Stimulated activated naive CD8-positive, alpha-beta T cell treated with anti-CD3 and anti-CD28 coated beads, Interleukin-15, amount 100 ng/mL, for 72 hours (primary cell): ENCODE measurements at places on chromosomes 7 and 10.

GRCh38 chr7:157668221-157668883, 331.5 kb downstream of the DNAJB6 start:
- no peak for DNase-seq

DNA sequence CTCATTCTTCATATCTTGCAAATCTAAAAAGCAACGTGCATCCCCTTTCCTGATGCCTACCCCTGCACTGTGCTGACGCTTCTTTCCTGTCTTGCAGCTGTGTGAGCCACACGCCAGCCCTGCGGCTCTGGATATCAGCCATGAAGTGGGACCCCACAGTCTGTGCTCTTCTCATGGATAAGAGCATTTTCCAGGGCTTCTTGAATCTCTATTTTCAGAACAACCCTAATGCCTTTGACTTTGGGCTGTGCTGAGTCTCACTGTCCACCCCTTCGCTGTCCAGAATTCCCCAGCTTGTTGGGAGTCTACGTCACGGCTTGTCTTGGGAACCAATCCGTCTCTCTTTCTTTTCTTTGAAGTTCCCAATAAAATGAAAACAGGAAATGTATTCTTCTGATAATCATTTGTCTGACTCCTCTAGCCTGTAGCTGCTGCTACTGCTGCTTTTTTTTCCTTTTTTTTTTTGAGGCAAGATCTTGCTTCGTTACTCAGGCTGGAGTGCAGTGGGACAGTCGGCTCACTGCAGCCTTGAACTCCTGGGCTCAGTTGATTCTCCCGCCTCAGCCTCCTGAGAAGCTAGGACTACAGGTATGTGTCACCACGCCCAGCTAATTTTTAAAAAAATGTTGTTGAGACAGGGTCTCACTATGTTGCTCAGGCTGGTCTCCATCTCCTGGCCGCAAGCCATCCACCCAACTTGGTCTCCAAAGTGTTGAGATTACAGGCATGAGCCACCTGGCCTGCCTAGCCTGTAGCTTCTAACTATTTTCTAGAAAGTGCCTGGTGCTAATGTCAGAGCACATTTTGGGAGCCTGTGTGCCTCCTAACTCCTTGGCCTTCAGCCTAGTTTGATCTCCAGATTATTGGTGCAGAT, 30.3 kb downstream of the GSTO2 start:
- DNase-seq, result no peak

DNA sequence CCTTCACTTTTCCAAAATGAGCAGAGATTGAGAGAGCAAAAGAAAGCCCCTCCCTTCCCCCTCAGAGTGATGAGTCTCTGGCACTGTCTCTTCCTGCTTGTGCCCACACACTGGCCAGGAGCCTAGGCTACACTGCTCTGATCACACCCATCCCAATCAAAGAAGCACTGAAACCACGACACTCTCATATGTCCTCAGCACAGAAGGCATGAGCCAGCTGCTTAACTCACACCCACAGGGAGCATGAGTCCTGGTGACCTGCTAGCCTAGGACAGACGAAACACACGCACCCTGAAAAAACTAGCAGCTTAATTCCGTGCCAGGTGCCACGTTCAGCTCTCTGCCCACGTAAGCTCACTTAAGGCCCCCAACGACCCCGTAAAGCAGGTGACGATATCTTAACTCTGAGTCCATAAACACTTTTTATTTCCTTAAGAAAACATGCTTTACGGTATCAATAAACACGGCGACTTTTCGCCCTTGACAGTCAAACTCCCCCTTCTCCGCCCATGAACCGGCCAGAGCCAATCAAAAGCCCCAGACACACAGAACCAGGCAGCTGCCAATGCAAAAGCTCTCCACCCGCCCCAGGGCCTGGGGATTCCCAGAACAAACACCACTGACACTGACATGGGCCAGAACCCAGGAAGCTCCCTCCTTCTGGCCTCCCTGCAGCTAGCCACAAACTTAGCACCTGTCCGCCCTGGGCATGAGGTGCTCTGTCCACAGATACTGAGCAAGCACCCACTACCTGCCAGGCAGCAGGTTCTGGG, 69.0 kb downstream of the TNRC18 start:
- DNase-seq, result no peak

GRCh38 chr10:112361951-112362751, 11.8 kb upstream of the ACSL5 start:
- no peak for DNase-seq

DNA sequence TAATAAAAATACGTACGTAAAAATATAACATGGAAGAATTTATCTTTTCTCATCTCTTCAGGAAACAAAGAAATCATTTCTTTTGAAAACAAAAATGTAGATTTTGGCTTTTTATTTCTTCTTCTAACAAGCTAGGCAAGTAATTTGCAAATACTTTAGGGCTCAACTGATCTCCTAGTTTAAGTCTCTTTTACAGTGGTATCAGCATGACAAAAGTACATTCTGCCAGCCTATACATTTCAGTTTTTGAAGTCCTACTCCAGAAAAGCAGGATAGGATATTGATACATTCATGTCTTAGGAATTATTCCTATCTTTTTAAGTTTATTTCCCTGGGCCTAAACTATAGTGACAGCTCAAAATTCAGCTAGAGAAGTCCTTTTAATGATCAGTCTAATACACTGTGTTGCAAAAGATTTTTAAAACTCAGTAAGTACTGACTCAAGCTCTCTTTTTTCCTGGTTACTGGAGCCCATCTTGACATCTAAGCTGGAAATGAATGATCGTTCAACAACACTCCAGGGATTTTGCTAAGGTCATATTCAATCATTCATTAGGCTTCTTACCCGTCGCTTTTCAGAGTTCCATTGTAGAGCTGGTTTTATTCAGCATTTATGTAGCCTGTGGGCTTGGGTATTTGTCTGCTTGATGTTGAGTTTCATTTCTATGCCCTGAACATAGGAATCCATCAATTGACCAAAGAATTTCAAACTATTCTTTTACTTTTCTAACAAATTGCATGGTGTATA, 12.2 kb upstream of the FAM53B start:
- no peak for DNase-seq

- DNase-seq, result no peak
Observed at GRCh38 chr10:133617196-133617595, 9.4 kb downstream of the FRG2B start.

DNA sequence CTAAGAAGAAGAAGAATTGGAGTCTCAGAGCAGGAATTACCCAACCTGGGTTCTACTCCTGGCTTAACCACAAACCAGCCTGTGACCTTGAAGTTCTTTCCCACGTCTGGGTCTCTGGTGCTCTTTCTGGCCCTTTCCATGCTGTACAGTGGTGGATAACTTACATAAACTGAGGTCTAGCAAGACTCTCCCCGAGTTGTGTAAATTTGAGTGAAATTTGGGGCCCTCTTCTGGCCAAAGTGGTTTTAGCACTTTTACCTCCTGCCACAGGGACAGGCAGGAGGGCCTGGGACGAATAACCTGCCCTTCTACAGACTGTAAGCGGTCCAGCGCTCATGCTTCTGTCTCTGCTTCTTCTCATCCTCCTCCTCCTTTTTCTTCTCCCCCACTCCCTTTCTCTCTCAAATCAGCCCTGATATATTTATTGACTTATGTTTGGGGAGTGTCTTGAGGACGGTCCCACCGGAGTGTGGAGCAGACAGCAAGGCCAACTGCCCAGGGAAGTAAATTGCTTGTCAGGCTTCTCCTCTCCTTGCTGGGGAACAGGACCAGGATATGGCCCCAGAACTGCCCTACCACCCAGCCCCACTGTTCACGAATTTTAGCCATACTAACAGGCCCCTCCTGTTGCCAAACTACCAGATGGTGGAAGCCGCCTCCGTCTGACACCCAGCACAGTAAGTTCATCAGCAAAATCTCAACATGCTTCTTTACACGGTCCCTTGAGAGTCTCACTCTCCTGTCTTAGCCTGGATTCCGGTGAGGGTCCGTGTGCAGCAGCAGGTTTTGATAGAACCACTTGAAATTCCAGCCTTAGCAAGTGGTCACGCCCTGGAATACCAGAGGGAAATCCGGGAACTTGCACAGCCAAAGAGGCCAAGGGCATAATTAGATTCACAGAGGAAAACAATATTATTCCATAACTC, 4.0 kb upstream of the SH3PXD2A start:
- DNase-seq, result peak; percentile 56

- DNase-seq, result no peak
Observed at GRCh38 chr7:68206946-68207485, 1210.4 kb downstream of the TYW1 start.

- no peak for DNase-seq
Observed at GRCh38 chr7:36570528-36571189, 153.6 kb downstream of the AOAH start.

DNA sequence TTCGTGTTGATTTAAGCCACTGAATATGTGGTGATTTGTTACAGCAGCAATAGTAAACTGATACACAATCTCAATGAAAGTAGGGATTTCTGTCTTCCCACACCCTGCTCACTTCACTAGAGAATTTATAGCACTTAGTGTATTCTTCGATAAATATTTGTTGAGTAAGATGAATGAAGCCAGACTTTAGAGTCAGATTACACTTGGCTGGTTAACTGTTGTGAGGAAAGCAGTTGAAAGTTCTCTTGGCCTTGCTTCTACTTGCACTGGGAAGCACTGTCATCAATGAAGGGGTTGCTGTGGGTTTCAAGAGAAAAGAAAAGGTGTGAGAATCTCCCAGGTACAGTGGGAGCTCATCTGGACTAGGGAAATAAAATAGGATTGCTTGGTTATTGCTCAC, 82.1 kb upstream of the IGFBP3 start:
- DNase-seq, result no peak

DNA sequence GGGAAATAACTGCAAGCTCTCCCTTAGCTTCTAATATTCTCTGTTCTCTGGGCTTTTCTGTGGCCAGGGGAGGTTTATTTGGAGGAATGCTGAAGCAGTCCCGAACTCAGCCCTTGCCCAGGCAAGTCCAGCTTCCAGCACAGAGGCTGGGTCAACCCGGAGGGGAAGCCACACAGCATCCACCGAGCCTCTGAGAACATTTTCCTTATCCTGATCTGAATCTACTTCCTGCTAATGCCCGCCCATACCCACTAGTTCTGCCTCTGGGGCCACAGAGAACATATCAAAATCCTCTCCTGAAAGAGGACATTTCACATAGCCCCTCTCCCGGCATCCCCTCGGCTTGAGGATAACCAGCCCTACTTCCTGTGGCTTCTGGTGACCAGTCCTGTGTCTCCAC, 31.1 kb downstream of the SH3PXD2A start:
- no peak for DNase-seq

- no peak for DNase-seq
Observed at GRCh38 chr7:34299066-34299465, 359.0 kb upstream of the NPSR1 start.

DNA sequence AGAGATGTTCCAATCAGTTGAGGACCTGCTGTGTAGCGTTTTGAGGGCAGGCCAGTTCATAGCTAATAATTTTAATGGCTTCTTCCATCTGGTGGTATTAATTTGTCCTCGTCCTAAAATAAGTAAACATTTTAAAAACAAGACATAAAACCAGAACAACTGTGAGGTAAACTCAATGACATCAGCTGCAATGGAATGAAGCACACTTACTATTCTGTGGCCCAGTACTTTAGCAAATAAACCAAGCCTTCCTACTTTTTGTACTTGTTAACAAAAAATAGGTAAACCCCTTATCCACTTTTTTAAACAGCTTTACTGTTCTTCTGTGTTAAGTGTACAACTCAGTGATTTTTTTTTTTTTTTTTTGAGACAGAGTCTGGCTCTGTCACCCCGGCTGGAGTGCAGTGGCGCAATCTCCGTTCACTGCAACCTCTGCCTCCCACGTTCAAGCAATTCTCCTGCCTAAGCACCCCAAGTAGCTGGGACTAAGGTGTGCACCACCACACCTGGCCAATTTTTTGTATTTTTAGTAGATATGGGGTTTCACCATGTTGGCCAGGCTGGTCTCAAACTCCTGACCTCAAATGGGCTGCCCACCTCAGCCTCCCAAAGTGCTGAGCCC, 28.9 kb upstream of the FZD1 start:
- no peak for DNase-seq

DNA sequence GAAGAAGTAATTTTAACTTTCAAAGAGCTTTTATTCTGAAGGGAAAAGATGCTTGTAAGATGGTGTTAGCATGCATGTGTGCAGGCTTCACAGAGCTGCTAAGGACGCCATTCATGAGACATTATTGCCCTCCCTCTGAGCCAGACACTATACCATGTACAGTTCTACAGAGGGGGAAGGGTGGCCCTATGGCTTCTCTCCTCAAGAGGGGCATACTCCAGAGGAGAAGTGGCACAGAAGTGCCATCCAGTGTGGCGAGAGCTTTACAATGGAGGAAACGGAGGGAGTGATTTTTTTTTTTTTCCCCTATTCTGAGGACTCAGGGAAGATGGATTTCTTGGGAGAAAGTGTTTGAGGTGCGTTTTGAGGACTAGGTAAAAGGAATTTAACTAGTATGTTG, 119.5 kb downstream of the BICC1 start:
- no peak for DNase-seq

GRCh38 chr10:115141254-115141653, 48.1 kb downstream of the ATRNL1 start:
- DNase-seq, result no peak

DNA sequence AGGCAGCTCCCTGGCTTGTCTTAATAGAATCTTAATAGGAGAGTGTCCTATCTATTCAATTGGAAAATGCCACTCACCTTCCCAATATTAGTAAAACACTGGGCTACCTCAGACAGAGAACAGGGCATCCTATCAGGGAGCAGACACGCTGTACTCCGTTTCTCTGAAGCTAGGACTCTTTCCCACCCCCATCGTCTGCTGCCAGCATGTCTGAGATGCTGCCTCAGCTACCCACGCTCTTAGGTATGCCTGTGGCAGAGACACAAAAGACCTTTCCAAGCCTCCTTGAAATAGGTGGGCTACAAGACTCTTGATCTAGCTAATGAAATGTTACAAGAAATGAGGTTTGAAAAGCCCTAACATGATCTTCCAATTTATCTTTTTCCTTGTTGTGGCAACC, 2.5 kb upstream of the LRIT2 start:
- no peak for DNase-seq

GRCh38 chr7:156606691-156607331, 33.8 kb upstream of the RNF32 start:
- DNase-seq, result no peak

DNA sequence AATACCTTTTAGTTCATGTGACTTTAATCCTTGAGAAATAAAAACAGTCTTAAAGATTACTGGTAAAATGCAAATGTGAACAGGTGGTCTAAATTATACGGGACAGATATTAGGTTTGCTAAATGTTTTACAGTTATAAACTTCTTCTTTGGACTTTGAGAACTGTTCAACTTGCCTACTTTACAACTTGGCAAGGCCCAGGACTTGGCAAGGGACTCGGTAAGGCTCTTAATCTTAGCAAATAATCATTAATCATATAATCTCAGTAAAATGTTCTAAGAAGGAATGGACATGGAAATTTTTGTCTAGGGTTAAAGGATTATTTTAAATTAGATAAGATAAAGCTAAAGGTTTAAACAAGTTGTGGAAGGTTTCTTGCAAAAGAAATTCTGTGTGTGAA, 4.8 kb upstream of the UBE2D4 start:
- no peak for DNase-seq

- no peak for DNase-seq
Observed at GRCh38 chr7:50953820-50954219, 171.1 kb upstream of the GRB10 start.

GRCh38 chr10:111706331-111706730, 477.2 kb downstream of the GPAM start:
- no peak for DNase-seq
